ENCODE measurements at places on chromosomes 6 and 20. TPM values are rescaled to one million over a fixed set of nuclear protein-coding genes. Genes with fewer than 3 reads are reported as not detected.

GRCh38 chr6:21603082-21603952, 9.8 kb downstream of the SOX4 start:
- no peak for DNase-seq

DNA sequence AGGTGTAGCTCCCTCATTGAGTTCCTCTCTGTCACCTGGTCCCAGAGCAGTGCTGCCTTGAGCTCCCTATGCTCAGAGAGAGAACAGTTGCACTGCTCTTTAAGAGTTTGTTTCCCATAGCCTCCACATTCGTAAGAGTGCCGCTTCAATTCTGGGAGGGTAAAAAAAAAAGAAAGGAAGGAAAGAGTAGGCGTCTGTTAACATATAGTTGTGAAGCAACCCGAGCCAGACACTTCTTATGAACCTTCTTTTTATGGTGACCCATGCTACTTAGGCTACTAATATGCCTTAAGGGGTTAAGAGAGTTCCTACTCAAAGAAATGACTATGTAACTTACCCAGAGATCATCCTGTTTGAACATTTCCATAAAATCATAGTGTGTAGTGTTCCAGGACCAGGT, 4.3 kb upstream of the ARG1 start:
- DNase-seq: no peak

DNA sequence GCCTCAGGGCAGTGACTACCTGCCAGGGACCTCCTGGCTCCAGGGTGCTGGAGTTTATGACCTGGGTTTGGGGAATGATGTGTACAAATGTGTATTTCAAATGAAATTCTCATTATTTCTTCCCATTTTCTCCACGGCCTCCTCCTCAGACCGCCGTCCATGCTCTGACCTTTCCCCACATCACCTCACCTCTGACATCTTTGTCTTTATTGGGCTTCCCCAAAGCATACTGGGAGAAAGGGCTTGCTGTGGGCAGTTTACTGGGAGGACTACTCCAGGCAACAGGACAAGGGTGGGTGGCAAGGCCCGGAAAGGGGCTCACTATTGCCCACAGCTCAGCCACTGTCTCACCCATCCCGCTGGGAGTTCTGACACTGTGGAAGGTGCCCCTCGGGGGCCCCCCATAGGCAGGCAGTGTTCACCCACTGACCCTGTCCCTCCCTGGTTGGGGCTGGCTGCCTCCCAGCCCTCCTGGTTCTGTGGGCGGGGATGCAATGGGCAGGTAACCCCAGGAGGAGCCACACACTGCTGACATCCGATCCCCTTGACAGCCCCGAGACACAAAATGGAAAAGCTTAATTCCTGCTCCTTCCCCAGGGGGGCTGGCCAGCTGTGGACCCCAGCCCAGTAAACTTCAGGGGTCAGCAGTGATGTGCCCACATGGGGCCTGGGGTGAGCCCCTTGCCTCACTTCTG, 39.8 kb upstream of the CST7 start:
- DNase-seq: no peak

DNA sequence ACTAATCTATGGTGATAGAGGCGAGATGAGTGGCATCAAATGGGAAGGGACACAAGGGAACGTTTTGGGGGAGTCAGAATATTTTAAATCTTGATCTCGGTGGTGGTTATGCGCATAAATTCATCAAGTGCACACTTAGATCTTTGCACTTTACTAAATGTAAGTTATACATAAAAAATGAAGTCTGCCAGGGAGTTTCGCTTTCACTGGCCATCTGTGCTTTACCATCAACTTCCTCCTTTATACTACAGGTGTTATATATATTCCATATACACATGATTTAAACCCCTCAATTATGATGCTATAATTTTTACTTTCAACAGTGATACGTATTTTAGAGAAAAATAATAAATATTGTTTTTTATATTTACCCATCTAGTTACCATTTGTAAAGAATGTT, 97.6 kb upstream of the AKIRIN2 start:
- no peak for DNase-seq

DNA sequence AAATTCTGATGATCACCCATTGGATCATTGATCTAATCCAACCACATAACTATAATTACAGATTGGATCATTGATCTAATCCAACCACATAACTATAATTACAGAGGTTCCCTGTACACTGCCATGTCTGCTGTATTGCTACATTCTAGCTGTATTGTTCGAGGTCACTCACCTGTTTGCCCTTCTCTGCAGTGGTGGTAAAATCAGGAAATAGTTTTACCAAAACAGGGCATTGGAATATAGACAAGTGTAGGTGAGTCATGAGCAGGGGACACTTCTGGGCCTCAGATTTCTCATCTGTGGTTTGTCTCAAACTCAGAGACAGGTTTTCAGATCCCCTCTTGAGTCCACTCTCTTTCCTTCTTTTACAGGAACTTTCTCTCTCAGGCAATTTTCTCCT, 9.0 kb upstream of the AFDN start:
- peak; percentile 32 for DNase-seq

DNA sequence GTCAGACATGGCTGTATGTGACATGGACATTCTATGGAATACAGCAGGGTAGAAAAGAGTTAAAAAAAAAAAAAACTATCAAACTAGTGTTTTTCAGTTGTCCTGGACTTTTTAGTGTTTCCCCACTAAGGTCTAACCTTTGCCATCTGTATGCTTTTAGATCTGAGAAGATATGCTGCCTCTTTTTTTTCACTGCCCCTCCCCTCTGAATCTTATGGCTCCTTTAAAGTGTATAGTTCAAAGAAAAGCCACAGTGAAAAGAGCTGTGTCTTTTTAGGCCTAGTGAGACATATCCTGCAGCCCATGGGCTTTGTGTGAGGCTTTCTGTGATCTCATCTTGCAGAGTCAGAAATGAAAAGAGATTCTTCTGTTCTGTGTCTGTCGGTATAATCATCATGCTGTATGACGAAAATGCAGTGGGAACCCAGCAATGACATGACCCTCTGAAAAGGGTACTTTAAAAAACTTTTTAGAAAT, 29.3 kb downstream of the ADGRG6 start:
- peak; percentile 40 for DNase-seq

- no peak for DNase-seq
Observed at GRCh38 chr6:36686668-36687513, 8.4 kb downstream of the CDKN1A start.

DNA sequence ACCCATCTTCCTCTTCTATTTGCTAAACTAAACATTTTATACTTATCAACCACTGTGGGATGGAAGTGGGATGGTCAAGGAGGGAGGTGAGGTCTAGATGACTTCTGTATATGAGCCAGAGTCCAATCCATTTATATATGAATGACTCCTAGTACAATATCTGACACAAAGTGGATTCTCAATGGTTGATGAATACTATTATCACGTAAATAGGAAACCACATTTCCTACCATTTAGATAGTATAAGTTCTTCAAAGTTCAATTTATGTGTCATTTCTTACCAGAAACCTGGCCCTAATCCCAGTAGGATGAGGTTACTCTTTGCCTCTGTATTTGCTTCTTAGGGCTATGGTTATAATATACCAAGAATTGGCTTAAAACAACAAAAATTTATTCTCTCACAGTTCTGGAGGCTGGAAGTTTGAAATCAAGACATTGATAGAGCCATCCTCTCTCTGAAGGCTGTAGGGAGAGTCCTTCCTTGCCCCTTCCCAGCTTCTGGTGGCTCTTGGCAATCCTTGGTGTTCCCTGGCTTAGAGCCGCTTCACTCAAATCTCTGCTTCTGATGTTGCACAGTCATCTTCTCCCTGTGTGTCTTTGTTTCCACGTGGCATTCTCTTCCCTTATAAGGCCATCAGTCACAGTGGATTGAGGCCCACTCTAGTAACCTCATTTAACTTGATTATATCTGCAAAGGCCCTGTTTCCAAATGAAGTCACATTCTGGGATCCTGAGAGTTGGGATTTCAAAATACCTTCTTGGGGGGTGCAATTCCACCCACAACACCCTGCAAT, 41.0 kb upstream of the RAB23 start:
- DNase-seq: peak; percentile 87

GRCh38 chr20:15889514-15890256, 683.6 kb downstream of the KIF16B start:
- no peak for DNase-seq

DNA sequence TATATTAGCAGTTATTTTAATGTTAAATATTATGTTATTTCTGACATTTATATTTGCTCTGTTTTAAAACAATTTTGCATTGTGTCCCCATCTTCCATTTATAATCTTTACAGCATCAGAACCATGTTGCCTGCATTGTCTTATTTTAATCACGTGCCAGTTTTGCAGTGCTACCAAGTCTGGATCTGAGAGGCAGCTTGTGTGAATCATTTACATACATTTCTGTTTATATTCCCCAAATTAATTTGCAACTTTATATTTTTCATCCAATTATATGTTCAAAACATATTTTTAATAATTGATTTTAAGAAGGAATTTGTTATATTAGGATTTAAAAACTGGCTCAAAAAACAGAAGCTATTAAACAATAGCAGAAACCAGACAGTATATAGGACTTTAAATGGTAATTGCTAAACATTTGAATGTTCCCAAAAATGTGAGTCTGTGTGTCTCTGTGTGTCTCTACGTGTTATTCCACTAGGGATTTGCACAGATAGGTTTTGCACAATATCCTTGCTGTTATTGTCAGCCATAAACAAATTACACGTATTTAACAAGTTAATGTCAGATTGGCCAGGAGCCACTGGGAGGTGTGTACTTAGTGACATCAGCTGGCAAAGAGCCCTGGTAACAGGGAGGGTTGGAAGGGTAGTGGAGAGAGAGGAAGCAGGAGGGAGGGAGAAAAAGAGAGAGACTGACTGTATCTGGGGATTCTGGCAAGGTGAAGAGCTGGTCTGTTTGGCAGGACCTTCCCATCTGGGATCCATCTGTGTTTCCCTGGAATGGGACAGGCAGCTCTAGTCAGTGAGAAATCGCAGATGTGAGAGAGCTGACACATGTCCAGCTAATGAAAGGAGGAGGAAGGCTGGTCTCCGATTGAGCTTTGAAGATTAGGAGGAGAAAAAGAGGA, 72.1 kb downstream of the CBFA2T2 start:
- peak; percentile 75 for DNase-seq

- peak; percentile 57 for DNase-seq
Observed at GRCh38 chr6:31829633-31830283, 2.2 kb downstream of the HSPA1B start.

DNA sequence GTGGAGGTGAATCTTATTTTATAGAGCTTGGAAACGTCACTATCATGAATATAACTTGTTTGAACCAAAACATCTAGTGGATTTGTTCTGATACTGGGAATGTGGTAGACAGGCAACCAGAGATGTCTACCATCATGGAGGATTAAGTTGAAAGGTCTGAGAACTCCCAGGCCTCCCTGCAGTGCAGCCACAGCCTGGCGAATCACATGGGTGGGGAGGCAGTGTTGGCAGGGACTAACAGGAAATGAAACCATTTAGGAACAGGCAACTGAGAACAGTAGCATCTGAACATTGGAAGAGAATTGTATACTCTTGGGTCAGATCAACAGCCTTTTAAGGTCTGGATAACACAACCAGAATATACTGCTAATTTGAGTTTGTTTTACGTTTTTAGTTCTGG, 22.3 kb upstream of the CEP162 start:
- peak; percentile 35 for DNase-seq

DNA sequence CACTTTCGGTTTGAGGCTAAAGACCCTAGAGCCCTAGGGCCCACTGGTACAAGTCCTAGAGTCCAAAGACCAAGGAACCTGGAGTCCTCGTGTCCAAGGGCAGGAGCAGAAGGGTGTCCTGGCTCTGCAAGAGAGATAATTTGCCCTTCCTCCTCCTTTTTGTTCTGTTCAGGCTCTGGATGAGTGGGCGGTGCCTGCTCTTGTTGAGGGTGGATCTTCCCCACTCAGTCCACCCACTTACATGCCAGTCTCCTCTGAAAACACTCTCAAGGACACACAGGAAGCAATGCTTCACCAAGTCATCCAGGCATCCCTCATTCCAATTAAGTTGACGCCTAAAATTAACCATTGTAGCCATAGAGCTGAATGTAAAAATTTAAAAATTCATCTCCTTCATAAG, 102.1 kb downstream of the UST start:
- no peak for DNase-seq

DNA sequence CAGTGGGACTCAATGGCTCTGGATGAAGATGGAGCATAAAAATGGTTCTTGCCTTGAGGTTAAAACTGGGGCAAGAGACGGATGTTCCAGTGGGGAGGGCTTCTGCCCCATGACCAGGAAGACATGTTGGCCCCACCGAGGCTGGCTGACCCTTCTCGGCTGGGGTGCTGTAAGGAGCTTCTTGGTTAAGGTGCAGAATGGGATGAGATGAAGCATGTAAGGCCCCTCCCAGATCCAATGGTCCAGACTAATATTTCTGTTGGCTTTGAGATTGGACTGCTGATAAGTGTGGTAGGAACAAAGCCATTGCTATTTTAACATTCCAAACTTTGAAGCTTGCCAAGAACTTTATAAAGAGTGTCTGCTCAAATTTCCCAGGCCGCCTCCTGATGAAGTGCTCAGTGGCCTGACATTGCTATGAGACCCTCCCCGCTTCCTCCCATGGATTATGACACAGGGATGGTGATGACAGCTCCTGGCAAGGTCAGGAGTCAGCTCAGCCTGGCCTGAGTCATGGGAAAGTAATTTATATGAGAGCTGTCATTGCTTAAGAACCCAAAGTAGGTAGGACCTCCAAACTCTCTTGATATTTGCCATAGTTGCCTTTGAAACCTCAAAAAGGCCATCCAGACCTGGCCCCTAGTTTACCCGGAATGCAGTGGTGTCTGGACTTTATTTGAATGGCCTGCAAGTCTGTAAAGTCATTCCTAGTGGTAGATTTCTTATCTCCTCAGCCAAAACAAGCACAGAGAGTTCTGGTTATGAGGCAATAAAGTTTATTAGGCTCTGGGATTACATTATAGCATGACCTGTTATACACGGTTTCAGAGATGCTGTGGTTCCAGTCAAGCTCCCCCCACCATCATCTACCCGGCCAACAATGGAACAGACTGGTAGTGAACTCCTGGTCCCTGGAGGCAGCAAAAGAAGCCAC, 55.2 kb downstream of the TGM2 start:
- peak; percentile 97 for DNase-seq

- no peak for DNase-seq
Observed at GRCh38 chr20:37375227-37375626, 29.3 kb downstream of the SRC start.

- peak; percentile 11 for DNase-seq
Observed at GRCh38 chr6:129525055-129525454, 184.9 kb downstream of the ARHGAP18 start.

Gene TRIM15
- not detected for total RNA-seq

Gene DACT2
- not detected for total RNA-seq

Gene ZC2HC1B
- not detected for total RNA-seq

Gene SAMD10
- total RNA-seq: 3.6 TPM

Gene COL9A1
- not detected for total RNA-seq

Gene TPBG
- total RNA-seq: 42.6 TPM

Gene BCAS1
- 0.07 TPM for total RNA-seq

Gene SALL4
- total RNA-seq: not detected

Gene GPX5
- total RNA-seq: not detected

Gene LY6G5B
- 2.6 TPM for total RNA-seq
